ENCODE measurements at places on chromosomes 1 and 21.

DNA sequence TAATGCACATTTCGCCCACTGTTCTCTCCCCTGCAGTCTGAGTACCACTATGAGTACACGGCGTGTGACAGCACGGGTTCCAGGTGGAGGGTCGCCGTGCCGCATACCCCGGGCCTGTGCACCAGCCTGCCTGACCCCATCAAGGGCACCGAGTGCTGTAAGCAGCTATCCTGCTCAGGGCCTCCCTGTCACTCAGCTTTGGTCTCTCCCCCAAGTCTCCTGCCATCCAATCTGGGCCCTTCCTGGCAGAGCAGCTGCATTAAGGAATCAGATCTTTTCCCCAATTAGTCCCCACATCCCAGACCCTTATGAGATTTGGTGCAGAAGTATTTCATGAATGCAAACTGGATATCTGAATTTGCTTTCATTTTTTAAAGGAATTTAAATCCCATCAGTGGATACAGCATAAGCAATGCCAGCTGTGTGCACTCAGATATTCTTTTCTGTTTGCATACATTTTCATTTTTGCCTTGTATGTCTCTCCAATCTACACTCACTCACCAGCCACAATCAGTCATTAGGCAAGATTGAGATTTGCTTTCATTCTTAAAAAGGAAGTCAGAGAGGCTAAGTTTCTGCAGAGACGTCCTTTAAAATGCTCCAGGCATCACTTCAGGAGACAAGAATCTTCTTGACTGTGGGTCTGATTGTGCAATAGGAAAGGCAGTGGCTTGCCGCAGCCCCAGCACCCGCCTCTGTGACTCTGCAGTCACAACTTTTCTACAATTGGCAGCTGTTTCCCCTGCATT is 48.1 kb downstream of the ELAPOR1 start:
- DNase-seq, result no peak

- DNase-seq, result no peak
These were observed 989.5 kb downstream of the MRPL39 start for GRCh38 chr21:24617819-24618218.

DNA sequence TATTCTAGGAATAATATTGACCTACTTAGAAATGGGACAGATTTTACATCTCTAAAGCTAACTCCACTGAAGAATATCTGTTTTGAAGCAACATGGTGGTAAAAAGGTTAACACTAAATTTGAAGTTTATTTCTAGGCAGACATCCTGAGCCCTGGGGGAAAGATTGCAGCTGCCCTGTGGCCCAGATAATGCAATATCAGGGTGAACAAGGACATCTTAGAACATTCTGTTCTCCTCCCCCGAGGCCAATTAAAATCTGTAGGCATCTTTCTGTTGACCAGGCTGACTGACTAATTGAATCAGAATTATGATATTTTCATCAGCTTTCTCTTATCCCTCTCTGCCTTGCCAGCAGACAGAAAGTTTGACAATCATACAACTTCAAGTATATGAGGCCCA is 149.8 kb upstream of the DUSP10 start:
- no peak for DNase-seq

GRCh38 chr21:35282944-35283343 is 233.8 kb upstream of the RUNX1 start:
- DNase-seq, result no peak

DNA sequence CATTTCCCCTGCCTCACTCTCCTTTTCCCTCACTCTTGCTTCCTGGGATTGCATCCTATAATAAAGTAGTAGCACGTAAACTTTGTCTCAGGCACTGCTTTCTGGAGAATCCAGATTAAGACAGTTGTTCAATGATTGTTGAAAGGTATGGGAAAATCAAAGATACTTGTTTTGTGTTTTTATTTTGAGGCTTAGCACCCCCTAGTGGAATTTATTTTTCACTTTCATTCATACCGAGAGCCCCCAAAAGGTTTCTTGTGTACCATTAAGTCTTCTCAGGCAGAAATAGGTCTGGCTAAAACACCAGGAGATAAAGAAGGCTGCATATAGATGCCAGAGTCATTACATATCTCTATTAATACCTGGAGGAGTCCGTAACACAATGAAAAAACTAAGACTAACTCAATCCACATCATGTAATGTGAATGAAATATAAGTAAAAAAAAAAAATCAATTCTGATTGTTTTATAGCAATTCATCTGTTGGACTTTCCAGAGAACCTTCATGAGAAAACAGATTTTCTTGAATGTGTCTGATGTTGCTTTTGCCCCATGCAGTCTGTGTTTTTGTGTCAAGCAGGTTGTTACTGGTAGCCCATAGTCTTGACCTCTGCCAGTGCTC is 103.5 kb downstream of the RPE65 start:
- no peak for DNase-seq

DNA sequence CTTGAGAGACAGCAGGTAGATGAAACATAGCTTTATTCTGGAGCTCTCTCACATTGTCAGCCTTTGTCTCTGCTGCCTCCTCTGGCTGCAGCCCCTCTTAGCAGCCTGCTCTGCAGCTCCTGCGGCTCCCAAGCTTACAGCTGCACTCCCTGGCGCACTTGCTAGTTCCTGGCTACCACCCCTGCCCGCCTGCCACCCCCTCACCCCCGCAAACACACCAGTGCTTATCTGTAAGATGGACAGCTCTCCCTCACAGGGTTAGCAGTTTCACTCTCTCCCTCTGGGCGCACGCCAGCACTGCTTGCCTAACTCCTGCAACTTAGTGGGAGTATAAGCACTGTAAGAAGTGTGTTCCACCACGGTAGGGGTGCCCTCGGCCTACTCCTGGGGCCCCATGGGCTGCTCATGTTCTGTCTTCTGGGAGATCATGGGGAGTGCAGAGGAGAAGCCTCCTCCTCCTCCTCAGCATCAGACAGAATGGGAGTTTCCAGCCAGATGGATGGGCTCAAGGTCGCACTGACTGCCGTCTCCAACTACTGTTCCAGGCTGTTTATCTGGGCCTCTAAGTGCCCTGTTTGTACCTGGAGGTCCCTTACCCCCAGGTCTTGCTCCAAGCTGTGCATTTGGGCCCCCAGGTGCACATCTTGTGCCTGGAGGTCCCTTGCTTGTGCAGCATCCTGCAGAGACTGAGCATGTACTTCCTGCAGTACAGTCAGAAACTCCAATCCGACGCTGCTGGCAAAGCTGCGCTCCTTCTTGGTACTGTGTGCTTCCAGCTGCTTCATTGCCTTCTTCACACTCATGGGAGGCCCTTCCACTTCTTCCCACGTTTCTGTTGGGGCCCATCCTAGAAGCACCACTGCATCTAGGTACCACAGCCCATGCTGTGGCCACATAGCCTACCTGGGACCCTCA is 1388.1 kb downstream of the AMY1C start:
- no peak for DNase-seq

DNA sequence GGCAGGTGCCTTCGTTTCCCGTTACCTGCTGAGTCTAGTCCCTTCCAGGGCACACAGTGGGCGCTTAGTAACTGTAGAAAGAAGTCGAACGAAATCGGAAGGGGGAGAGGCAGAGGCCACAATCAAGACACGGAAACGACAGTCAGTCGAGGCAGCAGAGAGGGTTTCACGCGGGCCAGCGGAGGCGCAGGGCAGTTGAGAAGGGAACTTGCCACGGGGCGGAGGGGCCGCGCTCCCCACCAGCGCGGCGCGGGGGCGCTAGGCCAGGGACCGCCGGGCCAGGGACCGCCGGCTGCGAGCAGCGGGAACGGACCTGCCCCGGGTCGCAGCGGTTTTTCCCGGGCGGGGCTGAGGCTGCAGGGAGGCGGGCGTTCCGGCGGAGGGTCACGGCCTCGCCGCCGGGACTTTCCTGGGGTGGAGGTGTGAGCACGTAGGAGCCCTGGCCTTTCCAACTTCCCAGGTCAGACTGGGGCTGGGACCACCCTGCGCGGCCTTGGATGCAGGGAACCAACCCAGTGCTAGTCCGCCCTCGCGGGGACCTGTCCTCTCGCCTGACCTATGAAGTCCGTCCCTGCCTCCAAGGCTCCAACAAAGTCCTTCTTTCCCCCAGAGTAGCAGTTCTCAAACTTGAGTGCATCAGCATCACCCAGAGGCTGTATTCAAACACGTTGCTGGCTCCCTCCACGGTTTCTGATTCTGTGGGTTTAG is 150.1 kb upstream of the FGGY start:
- peak; percentile 47 for DNase-seq

GRCh38 chr1:18883636-18884418 is 18.5 kb downstream of the ALDH4A1 start:
- DNase-seq, result peak; percentile 57

- no peak for DNase-seq
These were observed 20.1 kb downstream of the TP73 start for GRCh38 chr1:3672231-3672970.

DNA sequence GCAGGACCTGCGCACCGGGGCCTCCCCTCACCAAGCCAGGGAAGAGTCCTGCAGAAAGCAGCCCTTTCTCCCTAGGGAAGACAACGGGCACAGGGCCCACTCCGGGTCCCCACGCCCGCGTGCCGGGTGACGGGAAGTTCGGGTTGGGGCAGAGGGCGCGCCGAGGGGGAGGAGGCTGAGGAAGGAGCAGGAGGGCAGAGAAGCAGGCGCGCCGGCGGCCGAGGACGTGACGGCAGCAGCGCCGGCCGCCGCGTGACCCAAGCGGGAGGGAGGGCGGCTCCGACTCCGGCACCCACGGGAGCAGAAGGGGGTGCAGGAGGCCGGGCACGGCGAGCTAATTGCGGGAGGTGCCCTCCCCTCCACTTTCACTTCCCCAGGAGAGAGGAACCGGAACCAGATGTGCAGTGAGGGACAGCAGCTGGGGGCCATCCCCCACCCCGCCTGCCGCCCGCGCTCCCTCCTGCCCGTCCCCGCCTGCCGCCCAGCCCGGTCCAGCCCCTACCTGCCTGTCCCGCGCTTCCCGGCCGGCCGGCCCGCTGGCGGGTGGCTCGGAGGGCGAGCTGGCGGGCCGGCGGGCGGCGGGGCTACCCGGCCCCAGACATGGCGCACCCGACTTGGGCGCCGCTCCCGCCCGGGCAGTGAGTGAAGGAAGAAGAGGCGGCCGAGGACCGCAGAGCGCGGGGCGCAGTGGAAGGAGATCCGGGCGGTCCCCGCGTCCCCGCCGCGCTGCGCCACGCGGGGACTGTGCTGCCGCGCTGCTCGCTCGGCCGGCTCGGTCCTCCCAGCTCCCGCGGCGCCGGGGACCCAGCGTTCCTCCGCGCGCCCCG is 510 bp downstream of the DENND4B start:
- DNase-seq, result peak; percentile 94

DNA sequence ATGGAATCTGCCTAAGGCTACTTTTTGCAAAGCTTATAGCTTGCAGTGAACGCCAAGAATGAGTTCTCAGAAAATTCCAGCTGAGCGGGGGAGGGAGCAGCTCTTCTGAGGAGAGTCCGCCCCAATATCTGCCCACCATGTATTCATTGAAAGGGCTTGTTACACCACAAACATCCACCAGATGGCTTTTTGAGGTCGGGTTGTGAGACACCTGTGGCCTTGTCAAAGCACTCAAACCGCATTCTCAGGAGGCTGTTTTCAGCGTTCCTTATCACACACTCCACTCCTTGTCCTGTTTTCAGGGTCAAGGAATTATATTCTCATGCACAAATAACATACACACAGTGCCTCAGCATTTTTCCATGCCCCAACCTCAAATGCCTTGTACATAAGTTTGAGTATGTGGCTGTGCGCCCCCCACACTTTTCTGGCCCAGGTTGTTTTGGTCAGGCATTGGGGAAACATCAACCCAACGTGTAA is 3.9 kb upstream of the C4BPB start:
- DNase-seq, result peak; percentile 75

- DNase-seq, result no peak
These were observed 241.2 kb downstream of the RGS7 start for GRCh38 chr1:241115784-241116183.
